ENCODE measurements at places on chromosomes 5 and 9.

DNA sequence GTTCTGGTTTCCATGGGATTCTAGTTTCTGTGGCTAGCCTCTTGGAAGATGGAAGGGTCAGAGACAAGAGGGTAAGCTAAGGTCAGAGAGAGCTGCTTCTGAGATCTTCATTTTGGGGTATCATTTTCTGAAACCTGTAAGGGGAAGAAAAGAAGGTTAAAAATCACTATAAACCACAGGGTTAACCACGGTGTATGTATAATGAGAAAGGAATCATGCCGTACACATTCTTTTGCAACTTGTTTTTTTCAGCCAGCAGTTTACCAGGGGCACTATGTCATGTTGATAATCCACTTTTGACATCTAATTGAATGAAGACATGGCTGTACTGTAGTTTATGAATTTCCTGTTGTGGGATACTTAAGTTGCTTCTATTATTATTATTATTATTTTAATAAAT is 164.4 kb downstream of the FOCAD start:
- peak; percentile 69 for DNase-seq

DNA sequence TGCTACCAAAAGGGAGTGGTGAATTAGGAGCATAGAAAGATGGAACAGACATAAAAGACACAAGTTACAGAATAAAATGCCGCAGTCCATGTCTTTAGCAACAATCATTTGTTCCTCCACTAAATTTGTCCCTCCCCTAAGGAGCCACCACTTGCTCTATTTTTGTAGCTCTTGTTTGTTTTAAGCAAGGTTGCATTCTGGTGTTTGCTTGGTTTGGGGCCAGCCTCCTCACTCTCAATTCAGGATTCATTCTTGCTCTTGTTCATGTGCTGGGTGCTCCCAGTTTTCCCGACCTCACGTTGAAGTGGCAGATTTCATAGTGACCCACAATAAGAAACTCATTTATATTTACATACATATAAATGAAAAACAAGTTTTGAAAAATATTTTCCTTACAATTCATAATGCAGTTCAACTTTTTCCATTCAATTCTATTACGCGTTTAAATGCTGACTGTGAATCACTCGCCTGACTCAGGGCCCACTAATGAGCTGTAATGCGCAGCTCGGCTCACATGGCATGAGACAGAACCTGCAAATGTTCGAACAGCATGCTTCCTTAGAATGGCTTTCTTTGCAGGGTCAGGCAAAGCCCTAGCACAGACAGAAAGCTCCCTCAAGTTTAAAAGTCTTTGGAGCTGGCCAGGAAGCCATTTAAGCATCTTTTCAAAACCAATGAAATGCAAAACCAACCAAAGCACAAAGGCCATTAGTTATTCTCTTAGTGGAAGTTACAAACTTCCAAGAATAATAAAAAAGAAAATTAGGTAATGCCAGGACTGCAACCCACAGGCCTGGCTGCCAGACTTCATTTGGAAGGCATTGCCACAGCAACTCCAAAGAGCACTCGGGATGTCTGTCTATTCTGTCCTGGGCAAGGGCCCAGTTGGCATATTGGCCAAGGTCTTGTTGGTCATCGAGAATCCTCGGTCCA is 41.7 kb downstream of the RETREG1 start:
- peak; percentile 79 for DNase-seq

GRCh38 chr5:149682532-149683075 is 47.5 kb upstream of the PPARGC1B start:
- DNase-seq, result no peak

GRCh38 chr9:71980266-71981190 is 69.1 kb downstream of the C9orf85 start:
- no peak for DNase-seq

Measured in fibroblast of upper back skin (primary cell).